ENCODE measurements at places on chromosomes 1 and 21. TPM values are rescaled to one million over a fixed set of nuclear protein-coding genes. Genes with fewer than 3 reads are reported as not detected.

GRCh38 chr1:154954541-154954940 is 1.4 kb downstream of the PBXIP1 start:
- no peak overlapping the region for H3K27ac ChIP-seq
- H3K4me3 ChIP-seq: no peak overlapping the region
- peaks cover 10% of the 10 kb centered on the region for H3K4me1 ChIP-seq
- no peaks in the 10 kb centered on the region for H3K27me3 ChIP-seq
- H3K36me3 ChIP-seq: peaks cover 13% of the 10 kb centered on the region
- DNase-seq: no peak

GRCh38 chr1:165858967-165859845 is 31.8 kb downstream of the UCK2 start:
- no peak for DNase-seq
- no peaks in the 10 kb centered on the region for H3K27me3 ChIP-seq
- no peak overlapping the region for H3K27ac ChIP-seq
- no peak overlapping the region for H3K4me3 ChIP-seq

DNA sequence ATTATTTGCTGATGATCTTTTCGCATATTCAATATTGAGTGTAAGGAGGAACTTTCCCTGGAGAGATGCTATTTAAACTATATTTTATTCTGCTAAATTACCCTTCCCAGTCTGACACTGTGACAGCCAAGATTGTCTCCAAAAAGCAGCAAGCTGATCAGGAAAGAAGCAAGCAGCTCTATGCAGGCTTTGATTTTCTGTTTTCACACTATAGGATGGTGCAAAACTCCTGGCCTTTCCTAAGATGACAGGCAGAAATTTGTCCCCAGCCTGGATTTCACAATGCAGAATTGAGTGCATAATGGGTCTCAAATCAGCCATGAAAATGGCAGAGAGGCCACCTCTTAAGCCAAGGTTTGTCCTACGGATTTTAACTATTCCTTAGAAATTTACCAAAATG is 1.1 kb downstream of the SGIP1 start:
- H3K36me3 ChIP-seq: no peaks in the 10 kb centered on the region
- no peak for DNase-seq
- peaks cover 4% of the 10 kb centered on the region for H3K4me1 ChIP-seq

GRCh38 chr1:41589395-41589794 is 104.9 kb upstream of the EDN2 start:
- DNase-seq: no peak
- no peak overlapping the region for H3K27ac ChIP-seq
- no peaks in the 10 kb centered on the region for H3K27me3 ChIP-seq
- no peaks in the 10 kb centered on the region for H3K4me1 ChIP-seq
- no peaks in the 10 kb centered on the region for H3K36me3 ChIP-seq

Gene OR2L13
- total RNA-seq: not detected
